Epithelial cell of proximal tubule (primary cell): ENCODE measurements at places on chromosomes 4 and X. TPM values are rescaled to one million over a fixed set of nuclear protein-coding genes. Genes with fewer than 3 reads are reported as not detected.

- DNase-seq = no peak
Observed at GRCh38 chrX:20414066-20414465, 147.4 kb upstream of the RPS6KA3 start.

Gene GPR50
- total RNA-seq = not detected in 2 replicates

Gene FAM241A
- total RNA-seq = 1.1 and 1.4 TPM in 2 replicates

Gene AMTN
- not detected in 2 replicates for total RNA-seq

DNA sequence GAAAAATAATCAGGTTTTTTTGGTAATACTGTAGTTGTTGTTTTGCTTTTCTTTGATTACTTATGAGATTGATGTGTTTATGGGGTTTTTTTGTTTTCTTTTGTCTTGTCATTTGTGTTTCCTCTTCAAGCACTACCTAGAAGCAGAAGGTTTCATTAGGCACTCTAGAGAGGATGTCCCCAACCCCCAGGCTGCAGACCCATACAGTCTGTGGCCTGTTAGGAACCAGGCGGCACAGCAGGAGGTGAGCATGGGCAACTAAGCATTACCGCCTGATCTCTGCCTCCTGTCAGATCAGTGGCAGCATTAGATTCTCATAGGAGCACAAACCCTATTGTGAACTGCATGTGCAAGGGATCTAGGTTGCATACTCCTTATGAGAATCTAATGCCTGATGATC lies 22.9 kb upstream of the NOCT start:
- DNase-seq = no peak

DNA sequence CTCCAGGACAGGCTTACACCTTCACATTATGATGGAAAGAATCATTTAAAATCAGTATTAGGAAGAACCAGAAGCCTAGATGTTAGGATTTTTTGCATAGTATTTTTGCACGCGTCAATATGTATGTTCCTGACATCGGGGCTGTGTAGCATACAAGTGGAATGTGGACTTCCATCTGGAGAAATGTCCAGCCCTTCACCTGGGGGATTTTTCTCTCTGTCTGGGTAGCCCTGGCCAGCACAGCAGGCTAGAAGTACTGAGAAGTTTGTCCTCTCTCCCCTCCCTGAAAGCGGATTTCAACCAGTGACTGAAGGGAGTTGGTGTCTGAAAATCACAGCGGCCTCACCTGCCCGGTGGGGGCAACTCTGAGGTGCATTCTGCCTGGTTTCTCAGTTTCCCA lies 10.4 kb upstream of the KLHL8 start:
- no peak for DNase-seq

Gene SMARCA1
- 20.1 and 38.9 TPM in 2 replicates for total RNA-seq

DNA sequence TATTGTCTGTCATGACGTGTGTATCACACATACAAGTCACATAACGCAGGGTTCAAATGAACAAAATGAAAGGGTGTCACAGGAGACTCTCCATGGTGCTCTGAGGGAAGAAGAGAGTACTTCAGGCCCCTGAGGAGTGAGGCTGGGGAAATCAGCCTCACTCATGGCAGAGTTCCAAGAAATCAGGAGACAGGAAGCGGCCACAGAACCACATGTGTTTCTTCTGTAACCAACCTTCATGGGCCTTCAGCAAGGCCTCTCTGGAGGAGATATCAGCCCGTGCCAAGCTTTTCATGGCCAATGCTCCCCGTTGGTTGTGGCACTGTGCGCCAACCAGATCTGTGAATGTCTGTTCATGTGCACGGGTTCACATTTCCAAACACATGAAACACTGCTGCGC lies 76.0 kb downstream of the NAT8L start:
- no peak for DNase-seq

GRCh38 chr4:109432696-109433095 lies 919 bp upstream of the SEC24B start:
- DNase-seq = no peak

GRCh38 chr4:71130827-71131603 lies 137.6 kb downstream of the DCK start:
- DNase-seq = peak; percentile 36

DNA sequence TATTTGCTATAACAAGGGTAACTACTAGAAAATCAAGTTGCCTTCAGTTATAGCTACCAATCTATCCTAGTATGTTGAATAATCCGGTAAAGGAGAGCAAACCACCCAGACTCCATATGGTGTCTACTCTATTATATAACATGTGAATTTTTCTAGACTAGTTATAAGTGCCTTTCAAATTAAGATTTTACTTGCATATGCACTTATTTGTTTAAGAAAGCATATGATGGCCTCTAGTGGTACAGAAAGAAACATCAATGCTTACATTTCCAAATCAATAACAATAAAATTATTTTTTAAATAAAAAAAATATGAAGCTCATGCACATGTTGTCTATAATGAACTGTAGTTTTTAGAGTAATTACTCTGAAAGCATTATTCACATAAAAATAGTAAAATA lies 1516.4 kb upstream of the PABPC4L start:
- no peak for DNase-seq

- no peak for DNase-seq
Observed at GRCh38 chr4:70531981-70532380, 13.6 kb downstream of the AMTN start.

DNA sequence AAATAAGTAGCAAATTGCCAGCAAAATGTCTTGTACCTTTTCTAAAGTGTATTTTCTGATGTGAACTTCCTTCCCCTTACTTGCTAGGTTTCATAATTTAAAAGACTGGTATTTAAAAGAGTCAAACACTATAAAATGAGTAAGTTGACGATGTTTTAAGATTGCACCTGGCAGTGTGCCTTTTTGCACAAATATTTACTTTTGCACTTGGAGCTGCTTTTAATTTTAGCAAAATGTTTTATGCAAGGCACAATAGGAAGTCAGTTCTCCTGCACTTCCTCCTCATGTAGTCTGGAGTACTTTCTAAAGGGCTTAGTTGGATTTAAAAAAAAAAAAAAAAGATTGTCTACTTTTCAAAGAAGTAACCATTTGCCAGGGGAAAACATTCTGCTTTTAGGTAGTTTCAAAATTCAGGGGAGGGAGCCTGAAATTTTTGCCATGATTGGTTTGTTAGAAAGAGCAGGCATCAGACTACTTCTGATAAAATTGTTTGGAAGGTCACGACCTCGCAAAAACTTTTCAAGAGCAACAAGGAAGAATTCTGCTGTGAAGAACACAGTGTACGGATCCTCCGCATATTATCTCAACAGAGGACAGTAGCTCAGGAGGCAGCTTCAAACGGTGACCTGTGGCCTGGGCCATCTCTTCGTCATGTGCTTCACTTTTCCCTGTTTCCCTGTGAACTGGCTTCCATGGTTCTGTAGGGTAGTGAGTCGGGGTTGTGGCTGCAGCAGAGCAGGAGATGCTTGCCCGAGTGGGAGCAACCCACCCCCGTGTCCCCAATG lies 66.1 kb downstream of the CDS1 start:
- DNase-seq = no peak

DNA sequence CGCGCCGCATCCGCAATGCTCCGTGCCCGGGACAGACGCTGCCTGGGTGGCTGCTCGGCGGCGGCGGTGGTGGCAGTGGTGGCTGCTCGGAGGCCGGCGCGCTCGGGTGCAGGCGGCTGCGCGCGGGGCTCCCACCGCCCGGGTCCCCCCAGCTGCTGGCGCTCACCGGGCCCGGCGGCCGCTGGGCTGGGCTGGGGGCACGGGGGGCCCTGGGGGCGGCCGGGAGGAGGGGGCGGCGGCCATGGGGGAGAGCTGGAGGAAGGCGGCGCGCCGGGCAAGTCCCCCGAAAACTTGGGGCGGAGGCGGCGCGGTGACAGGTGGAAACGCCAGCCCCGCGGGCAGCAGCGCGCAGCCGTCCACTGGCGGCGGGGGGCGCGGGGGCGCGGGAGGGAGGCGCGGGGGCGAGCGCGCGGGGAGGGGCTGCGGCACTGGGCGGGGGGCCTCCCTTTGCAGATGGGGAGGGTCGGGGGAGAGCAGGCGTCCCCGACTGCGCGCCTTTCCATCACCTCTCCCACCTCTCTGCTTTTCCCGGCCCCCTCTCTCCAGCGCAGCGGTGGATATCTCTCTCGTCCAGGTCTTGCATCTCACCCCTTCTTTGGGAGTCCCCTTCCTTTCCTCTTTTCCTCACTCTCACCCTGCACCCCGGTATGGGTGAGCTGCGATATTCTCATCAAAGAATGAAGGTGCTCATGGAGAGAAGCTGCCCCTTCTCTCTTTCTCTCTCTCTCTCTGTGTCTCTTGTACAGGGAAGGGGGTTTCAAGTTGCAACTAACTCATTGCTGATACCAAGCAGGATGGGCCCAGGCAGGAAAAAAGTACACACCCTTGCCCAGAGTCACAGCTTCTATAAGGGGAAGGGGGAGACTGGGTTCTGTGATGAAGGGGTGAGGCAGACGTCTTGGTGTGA lies 83.7 kb upstream of the DHRSX start:
- DNase-seq = no peak

Gene PASD1
- not detected in 2 replicates for total RNA-seq

DNA sequence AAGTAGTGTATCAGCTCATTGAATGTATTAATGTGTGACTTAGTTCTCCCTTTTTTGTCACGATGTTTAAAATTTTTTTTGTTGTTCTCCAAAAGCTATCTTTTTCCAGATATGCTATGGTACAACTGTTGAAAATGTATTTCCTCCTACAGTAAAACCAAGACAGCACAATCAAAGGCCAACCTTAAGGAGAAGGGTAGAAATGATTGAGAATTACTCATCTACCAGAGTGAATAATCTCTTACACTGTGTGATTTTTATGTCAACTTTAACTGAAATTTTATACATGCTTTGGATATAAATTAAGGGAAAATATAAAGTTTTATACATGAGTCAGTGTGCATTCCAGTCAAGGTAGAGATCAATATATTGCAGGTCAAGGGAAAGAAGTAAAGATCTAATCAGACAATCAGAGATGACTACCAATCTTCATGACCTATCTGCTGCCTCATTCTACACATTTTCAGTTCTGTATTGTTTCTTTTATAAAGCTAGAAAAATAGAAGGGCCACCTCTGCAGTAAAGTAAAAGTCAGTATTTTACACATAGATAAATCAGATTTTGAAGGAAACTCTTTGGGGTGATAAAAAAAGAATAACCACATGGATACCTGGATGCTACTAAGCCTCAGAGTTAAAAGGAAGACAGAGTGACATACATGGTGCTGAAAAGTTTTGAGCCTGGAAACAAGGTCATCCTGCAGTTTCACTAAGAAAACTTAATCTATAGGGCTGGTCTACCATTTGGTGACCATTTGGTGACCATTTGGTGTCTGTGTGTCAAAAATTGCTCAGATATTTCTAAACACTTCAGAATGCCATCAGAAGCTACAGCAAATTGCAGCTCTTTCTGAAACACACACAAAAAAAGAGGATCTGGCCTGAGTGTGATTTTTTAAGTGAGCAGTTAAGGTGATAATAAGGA lies 1.6 kb downstream of the FAM13A start:
- no peak for DNase-seq

Gene RELL1
- 45.8 and 69.7 TPM in 2 replicates for total RNA-seq

DNA sequence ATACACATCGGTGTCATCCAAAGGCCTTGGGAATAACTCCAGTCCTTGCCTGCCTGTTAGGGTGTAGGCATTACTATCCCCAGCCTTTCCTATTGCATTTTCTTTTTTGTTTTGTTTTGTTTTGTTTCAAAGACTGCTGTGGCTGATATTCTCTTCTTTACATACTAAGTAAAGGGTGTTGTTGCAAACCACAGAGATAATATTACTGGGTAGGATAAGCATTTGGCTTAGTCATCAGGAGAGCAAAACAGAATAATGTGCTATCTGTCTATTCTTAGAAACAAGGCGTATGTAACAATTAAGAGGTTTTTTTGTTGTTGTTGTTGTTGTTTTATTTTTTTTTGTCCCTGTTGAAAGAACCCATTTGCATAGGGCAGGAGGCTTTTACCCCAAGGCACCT lies 41.8 kb downstream of the UGT2B28 start:
- no peak for DNase-seq

Gene NPY1R
- 0.40 and 3.3 TPM in 2 replicates for total RNA-seq

- DNase-seq = no peak
Observed at GRCh38 chrX:43448688-43449087, 207.4 kb upstream of the MAOA start.

- DNase-seq = no peak
Observed at GRCh38 chr4:116183241-116183640, 902.1 kb downstream of the TRAM1L1 start.

DNA sequence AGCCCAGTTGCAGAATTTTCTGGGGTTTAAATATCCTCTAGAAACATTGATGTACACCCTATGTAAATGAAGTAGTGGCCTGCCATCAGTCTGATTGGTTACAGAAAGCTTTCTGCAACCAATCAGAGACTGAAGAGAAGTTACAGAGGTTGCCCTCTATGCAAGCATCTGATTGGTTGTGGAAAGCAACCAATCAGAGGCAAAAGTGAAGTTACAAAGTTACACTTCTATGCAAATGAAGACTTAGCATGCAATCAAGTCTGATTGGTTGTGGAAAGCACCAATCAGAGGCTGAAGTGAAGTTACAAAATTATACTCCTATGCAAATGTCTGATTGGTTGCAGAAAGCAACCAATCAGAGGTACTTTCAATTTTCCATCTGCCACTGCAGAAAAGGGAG lies 51.9 kb upstream of the USP9X start:
- no peak for DNase-seq

- DNase-seq = no peak
Observed at GRCh38 chr4:128623508-128624215, 185.8 kb upstream of the JADE1 start.

DNA sequence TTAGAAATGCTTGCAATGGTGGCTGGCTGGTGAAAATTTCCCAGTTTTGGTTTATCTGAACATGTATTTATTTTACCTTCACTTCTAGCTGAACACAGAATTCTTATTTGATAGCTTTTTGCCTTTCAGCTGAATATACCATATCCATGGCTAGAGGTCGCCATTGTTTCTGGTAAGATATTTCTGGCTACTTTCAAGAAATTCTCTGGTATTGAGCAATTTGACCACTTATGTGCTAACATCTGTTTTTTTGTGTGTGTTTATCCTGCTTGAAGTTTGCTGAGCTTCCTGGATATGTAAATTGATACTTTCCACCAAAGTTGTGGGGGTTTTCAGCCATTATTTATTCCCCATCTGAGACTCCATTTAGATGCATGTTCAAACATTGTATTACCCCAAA lies 75.4 kb downstream of the FBXW7 start:
- peak; percentile 73 for DNase-seq

- DNase-seq = no peak
Observed at GRCh38 chr4:182897601-182898478, 19.3 kb downstream of the DCTD start.

GRCh38 chrX:2782171-2782570 lies 30.3 kb downstream of the XG start:
- no peak for DNase-seq

DNA sequence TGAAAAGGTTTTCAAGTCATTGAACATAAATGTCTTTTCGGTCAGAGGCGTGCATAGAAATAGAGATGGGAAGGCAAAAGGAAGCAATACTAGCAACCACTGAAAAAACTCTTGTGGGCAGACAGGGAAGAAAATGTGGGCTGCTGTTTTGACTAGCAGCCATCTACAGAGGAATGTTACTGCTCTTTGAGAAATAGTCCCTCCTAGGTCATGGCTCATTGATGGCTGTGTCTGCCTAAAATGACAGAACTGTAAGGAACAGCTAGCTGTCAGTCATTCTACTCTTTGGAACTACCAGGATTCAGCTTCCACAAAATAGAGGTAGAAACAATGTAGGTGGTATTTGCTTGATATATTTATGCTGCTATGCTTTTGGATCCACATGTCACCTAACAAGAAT lies 26.9 kb upstream of the TMPRSS11B start:
- DNase-seq = no peak

Gene H2AZ1
- 703 and 1,257 TPM in 2 replicates for total RNA-seq
